ENCODE measurements at places on chromosomes 12 and 14. TPM values are rescaled to one million over a fixed set of nuclear protein-coding genes. Genes with fewer than 3 reads are reported as not detected.
A peak's percentile ranks its signal among the peaks of the same experiment; 100 is the strongest.

The DEGS2 gene
- total RNA-seq: not detected

The IFNG-AS1 gene
- total RNA-seq: not detected

The CLEC6A gene
- not detected for total RNA-seq

The MYRFL gene
- not detected for total RNA-seq

DNA sequence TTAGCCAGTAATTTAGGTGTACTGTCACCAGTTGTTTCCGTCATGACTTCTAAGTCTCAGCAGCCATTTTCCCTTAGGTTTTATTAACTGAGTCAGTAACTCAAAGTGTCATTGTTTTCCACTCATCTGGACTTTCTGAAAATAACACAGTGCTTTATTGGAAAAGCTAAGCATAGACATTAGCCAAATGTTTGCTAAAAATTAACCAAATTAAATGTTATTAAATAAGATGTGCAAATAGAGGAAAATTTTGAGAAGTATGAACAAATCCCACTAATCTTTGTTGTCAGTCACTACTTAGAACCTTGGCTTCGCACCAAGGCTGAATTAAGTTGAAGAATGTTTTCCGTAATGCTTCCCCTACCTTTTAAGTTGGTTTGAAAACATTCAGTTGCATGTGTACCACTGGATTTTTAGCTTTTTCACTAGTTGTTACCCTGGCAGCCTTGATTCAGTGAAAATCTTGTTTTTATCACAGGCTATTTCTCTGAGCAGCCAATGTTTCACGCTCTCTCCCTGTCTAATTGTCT is 43.0 kb downstream of the BORCS5 start:
- peaks cover 16% of the 10 kb centered on the region for H3K4me1 ChIP-seq
- H3K27ac ChIP-seq: no peak overlapping the region
- H3K27me3 ChIP-seq: no peaks in the 10 kb centered on the region
- no peak for DNase-seq

DNA sequence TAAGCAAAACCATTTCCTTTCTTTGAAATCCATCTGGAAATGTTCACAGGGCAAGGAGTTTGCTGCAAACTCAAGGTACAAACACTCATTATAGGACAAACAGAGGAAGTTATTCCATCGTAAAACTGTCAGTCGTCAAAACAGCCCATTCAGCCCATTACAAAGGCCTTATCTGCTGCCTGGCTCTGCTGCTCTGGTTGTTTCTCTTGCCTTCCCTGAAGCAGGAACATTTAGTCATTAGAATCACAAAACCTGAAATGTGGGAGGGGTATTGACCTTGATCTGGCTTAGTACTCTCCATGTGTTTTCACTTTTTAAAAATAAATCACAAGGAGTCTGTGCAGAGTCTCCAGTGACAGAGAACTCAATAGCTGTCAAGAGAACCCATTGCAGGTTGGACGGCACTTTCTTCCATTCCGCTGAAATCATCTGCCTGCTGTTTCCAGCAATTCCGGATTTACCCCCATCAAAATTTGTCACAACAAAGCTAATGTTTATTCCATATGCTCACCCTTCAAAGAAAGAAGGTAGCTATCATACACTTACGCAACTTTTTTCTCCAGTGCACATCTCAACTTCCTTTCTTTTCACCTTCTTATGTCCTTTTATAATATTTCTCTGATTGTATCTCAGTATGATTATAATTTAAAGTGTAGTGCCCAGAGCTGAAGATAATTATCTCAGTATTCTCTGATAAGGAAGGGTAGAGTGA is 24.6 kb upstream of the ITPR2 start:
- H3K27ac ChIP-seq: peak overlapping the region; percentile 88
- H3K4me3 ChIP-seq: peak overlapping the region; percentile 16
- DNase-seq: peak; percentile 99
- H3K36me3 ChIP-seq: no peaks in the 10 kb centered on the region
- H3K4me1 ChIP-seq: peaks cover 29% of the 10 kb centered on the region
- no peaks in the 10 kb centered on the region for H3K27me3 ChIP-seq

DNA sequence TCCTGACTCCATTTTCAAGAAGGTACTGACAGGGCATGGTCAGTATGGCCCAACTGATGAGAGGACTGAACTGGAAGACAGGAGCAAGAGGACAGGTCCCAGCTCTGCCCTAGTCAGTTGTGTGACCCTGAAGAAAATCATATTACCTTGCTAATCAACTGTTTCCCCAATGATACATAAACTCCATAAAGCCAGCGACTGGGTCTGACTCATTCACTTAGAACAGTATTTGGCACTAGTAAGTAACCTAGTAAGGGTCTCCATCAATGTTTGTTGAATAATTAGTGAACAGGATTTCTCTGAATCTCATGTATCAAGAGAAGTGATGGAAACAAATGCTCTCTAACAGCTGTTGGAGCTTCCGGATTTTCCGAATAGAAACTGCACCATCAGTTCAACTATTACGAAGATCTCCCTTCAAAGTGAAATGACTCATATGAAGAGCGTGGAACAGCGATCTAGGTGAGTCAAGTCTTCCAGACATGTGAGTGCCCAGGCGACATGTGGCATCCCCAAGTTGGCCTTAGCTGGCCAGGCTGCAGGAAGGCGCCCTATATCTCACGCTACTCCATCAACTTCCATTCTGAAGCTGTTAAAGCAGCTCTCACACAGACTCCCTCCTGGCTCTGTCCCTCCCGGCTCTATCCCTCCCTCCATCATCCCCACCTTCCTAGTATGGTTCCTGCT is 94.5 kb downstream of the TTC7B start:
- no peaks in the 10 kb centered on the region for H3K27me3 ChIP-seq
- no peaks in the 10 kb centered on the region for H3K4me1 ChIP-seq
- H3K4me3 ChIP-seq: no peak overlapping the region
- H3K36me3 ChIP-seq: peaks cover 2% of the 10 kb centered on the region

DNA sequence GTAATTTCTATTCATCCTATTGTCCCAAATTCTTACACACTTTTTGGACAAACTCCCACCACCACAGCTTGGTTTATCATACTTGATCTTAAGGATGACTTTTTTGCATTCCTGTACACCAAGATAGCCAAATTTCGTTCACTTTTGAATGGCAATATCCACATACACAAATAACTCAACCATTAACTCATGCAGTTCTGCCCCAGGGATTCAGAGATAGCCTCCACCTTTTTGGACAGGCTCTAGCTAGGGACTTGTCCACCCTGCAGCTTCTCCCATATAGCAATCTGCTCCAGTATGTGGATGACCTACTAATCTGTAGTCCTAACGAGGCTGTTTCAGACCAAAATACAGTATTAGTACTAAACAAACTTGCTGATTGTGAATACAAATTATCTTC is 32.7 kb upstream of the OXA1L start:
- no peaks in the 10 kb centered on the region for H3K27me3 ChIP-seq
- no peak overlapping the region for H3K4me3 ChIP-seq
- H3K4me1 ChIP-seq: peaks cover 4% of the 10 kb centered on the region
- no peaks in the 10 kb centered on the region for H3K36me3 ChIP-seq

GRCh38 chr14:105059925-105060565 is 5.2 kb downstream of the GPR132 start:
- peaks cover 20% of the 10 kb centered on the region for H3K4me1 ChIP-seq
- no peaks in the 10 kb centered on the region for H3K27me3 ChIP-seq
- no peaks in the 10 kb centered on the region for H3K36me3 ChIP-seq
- H3K27ac ChIP-seq: no peak overlapping the region
- H3K4me3 ChIP-seq: no peak overlapping the region
- DNase-seq: no peak

GRCh38 chr12:45623940-45624339 is 105.6 kb upstream of the ARID2 start:
- H3K4me3 ChIP-seq: no peak overlapping the region
- H3K4me1 ChIP-seq: no peaks in the 10 kb centered on the region
- DNase-seq: no peak
- H3K36me3 ChIP-seq: no peaks in the 10 kb centered on the region

- no peaks in the 10 kb centered on the region for H3K36me3 ChIP-seq
- DNase-seq: no peak
- peaks cover 53% of the 10 kb centered on the region for H3K4me1 ChIP-seq
- H3K27ac ChIP-seq: peak overlapping the region; percentile 91
- H3K27me3 ChIP-seq: no peaks in the 10 kb centered on the region
- no peak overlapping the region for H3K4me3 ChIP-seq
Observed at GRCh38 chr14:24310265-24310645, 315 bp downstream of the LTB4R2 start.

DNA sequence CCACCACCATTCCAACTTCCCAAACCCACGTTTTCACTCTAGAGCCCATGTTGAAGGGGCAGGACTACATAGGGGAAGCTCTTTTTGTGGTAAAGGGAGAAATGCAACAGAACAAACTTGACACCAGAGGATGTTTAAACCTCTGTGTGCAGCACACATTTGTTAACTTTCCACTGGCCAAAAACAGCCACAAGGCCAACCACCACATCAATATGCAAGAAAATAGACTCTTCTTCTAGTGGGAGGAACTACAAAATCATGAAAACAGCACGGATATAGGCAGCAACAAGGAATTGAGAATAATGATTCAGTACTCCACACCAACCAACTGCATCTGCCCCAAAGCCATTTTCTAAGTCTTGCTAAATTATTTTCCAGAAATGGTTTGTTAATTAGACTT is 66.3 kb upstream of the CEP83 start:
- no peak overlapping the region for H3K4me3 ChIP-seq
- no peaks in the 10 kb centered on the region for H3K36me3 ChIP-seq
- H3K27me3 ChIP-seq: peaks cover 11% of the 10 kb centered on the region

GRCh38 chr14:56124327-56124726 is 6.1 kb downstream of the PELI2 start:
- no peaks in the 10 kb centered on the region for H3K27me3 ChIP-seq
- no peaks in the 10 kb centered on the region for H3K36me3 ChIP-seq
- DNase-seq: no peak
- no peak overlapping the region for H3K4me3 ChIP-seq
- no peak overlapping the region for H3K27ac ChIP-seq

- no peaks in the 10 kb centered on the region for H3K27me3 ChIP-seq
- H3K27ac ChIP-seq: no peak overlapping the region
- no peaks in the 10 kb centered on the region for H3K36me3 ChIP-seq
- no peaks in the 10 kb centered on the region for H3K4me1 ChIP-seq
- no peak overlapping the region for H3K4me3 ChIP-seq
Observed at GRCh38 chr14:44803239-44803905, 158.4 kb downstream of the KLHL28 start.

DNA sequence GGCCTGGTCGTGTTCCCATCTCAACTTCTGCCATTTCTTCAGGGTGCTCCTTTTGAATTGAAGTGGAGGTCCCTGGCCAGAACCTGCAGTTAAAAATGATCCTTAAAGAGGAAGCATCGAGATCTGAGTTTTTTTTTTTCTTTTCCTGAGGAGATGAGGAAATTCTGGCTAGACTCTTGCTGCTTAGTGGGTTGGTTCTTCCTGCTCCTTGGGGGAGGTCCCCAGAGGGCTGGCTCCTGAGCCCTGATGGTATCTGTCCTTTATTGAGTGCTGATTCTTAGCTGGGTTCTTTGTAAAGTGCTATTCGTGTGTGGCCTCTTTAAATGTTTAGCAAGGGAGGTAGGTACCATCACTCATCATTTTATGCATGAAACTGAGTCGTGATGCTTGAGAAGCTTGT is 11.7 kb downstream of the PELI2 start:
- H3K36me3 ChIP-seq: no peaks in the 10 kb centered on the region
- H3K27me3 ChIP-seq: no peaks in the 10 kb centered on the region
- H3K27ac ChIP-seq: no peak overlapping the region
- H3K4me1 ChIP-seq: peaks cover 4% of the 10 kb centered on the region
- DNase-seq: peak; percentile 13
